ENCODE measurements at places on chromosomes 7 and 10.

GRCh38 chr7:1869452-1870130, 199.5 kb downstream of the ELFN1 start:
- no peak for DNase-seq

- peak; percentile 82 for DNase-seq
Measured at GRCh38 chr7:26910221-26910620, 45.8 kb upstream of the SKAP2 start.

DNA sequence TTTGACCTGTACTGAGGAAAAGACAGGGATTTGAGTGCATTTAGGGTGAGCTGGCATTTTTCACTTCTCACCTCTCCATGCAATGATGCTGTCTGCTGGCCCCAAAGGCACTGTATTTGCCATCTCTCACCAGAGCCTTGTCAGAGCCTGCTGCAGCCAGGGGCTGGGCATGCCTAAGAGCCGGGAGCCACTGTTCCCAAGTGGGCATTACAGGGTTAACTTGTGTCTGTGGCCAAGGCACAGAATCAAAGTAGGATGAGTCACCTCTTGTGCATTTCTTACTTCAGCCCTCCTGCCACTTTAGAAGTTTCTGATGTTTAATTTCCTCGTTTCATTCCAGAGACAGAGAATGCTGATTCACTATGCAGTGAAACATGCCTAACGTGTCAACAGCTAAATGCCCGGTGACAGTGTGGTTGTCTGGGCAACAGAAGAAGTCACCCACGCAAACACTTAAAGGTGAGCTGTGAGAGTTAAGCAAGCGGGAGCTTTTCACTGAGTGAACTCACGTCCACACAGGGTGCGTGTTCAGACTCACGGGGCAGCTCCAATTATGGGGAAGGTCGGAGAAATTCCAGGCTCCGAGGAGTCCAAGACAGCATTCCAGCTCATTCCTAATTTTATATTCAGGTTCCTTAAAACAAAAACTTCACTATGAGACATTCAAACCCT, 57.1 kb upstream of the IGFBP3 start:
- peak; percentile 97 for DNase-seq

DNA sequence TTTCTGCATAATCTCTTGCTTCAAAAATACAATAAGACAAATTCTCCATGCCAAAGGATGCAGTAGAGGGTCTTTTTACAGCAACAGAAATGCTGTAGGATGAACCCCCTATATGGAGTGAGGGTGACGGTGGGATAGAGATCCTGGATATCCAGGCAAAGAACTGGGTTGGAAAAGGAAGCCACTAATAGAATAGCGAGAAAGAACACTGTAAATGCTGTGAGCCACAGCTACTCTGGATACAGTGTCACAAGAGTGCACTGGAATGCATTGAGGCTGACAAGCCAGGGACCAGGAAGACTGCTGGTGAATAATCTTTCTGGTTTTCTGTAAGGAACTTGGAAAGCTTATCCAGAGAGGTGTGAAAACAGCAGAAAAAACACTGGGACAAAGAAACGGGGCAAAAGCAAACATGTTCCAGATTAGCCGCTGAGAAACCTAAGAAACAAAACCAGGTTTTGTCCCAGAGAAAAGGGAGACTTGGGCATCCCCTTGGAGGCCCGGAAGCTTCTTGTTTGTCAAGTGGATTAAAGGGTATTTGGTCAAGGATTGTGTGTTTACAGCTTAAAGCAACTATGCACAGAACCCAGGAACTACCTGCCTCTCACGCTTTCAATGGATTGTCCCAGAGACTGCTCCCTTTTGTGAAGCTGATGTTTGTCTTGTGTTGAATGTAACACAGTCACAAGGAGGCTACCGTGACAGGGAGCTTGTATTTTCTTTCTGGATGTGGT, 6.2 kb upstream of the MSMB start:
- peak; percentile 70 for DNase-seq

- DNase-seq: no peak
Measured at GRCh38 chr7:90655566-90655965, 59.4 kb downstream of the CDK14 start.

- DNase-seq: no peak
Measured at GRCh38 chr10:59148701-59149100, 27.7 kb upstream of the PHYHIPL start.

GRCh38 chr7:2757904-2758672, 70.1 kb downstream of the AMZ1 start:
- DNase-seq: peak; percentile 87

- DNase-seq: peak; percentile 80
Measured at GRCh38 chr10:77165445-77166208, 472.0 kb downstream of the KCNMA1 start.

DNA sequence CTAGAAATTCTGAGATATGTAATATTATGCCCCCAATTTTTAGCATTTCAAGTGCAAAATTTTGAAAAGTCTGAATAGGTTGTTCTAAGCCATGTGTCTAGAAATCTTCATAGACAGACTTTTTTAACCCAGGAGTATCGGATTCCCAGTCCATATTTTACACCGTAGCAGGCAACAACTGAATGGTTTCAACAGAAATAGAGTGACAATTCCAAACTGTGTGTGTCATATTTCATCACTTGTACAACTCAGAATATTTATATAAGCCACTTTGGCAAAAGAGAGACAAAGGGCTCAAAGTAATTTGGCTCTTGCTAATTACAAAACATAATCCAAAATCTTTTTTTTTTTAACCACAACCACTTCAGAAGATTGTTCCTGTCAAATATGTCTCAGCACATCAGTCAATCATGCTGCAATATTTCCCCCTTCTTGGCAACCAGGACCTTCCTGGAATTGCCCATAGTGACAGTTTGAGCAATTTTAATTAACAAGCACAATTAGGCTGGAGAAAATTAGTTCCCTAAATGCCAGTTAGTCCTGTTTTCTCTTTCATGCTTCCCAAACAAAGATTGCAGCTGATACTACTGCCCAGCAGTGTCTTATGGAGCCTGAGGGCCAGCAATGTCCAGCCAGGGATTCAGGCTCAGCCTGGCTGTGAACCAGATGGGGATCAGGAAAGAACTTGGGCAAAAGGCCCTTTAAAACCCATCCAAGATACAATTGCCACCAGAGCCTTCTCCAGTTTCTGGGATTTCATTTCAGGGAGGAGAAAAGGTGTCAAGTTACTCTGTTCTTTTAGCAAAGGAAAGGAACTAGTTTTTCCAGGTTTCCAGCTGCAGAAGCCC, 533.3 kb upstream of the GHITM start:
- peak; percentile 32 for DNase-seq

GRCh38 chr7:68183176-68183575, 1186.5 kb downstream of the TYW1 start:
- no peak for DNase-seq

GRCh38 chr10:129844216-129844766, 119.8 kb downstream of the EBF3 start:
- DNase-seq: no peak

GRCh38 chr7:38658921-38659320, 27.7 kb upstream of the AMPH start:
- no peak for DNase-seq

- DNase-seq: no peak
Measured at GRCh38 chr7:122188785-122189184, 44.7 kb upstream of the AASS start.

GRCh38 chr10:88159127-88159829, 295.9 kb downstream of the PTEN start:
- no peak for DNase-seq

GRCh38 chr10:14967897-14968296, 8.7 kb downstream of the MEIG1 start:
- DNase-seq: no peak

GRCh38 chr10:90394311-90394710, 463.5 kb downstream of the HTR7 start:
- DNase-seq: peak; percentile 36

GRCh38 chr10:75168275-75168674, 42.3 kb upstream of the VDAC2 start:
- no peak for DNase-seq

DNA sequence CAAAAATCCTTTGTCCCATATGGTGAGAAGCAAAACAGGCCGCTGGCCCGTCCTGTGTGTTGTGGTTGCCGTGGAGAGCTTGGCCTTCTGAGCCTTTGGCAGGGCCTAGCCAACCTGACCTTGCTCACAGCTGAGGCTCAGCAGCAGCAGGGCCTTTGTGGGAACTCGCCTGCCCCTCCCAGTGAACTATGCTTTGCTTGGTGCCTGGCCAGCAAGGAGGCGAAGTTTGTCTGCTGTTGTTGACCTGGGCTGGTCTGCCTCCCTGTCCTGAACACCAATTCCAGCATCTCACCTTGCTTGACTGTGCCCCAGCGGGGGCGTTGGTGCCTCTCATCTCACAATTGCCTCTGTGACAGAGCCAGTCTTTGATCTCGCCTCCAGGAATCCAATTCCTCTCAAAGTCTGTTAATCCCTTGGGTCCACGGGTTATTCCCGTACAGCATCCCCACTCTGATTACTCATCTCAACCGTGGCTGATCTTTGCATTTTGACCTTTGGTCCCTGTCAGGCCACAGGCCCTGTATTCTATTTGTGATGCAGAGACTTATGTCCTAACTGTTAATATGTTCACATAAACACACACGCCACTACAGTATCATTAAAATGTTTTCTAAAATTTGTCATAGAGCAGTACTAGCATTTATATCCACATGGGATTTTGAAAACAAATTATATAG, 22.6 kb downstream of the EPDR1 start:
- peak; percentile 72 for DNase-seq

DNA sequence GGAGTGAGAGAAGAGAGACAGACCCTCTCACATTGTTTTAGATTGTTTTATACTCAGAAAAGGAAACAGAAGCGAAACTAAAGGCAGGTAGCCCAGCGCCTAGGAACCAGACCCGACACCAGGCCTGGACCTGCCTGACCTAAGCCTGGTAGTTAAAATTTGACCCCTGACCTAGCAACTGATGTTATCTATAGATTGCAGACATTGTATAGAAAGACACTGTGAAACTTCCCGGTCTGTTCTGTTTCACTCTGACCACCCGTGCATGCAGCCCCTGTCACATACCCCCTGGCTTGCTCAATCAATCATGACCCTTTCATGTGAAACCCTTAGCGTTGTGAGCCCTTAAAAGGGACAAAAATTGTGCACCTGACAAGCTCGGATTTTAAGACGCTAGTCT, 31.6 kb downstream of the VIPR2 start:
- no peak for DNase-seq

- DNase-seq: no peak
Measured at GRCh38 chr7:2306688-2307087, 7.6 kb downstream of the SNX8 start.

GRCh38 chr10:15321431-15322341, 49.4 kb downstream of the FAM171A1 start:
- DNase-seq: no peak

DNA sequence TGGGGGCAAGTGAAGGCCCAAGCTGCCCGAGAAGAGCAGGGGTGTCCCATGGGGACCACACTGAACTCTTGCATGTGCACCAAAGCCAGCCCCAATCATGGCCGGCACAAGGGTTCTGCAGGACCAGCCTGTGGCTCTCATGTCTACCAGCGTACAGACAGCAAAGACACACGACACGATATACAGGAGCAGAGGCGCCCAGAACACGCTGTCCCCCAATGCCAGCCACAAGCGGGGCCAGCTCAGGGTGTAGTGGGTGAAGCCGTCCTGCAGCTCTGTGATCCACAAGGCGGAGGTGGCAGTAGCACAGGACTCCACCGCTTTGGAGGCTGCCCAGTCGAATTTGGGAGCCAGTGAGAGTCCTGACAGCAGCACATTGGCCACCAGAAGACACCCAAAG, 108.9 kb upstream of the PDSS1 start:
- DNase-seq: no peak

DNA sequence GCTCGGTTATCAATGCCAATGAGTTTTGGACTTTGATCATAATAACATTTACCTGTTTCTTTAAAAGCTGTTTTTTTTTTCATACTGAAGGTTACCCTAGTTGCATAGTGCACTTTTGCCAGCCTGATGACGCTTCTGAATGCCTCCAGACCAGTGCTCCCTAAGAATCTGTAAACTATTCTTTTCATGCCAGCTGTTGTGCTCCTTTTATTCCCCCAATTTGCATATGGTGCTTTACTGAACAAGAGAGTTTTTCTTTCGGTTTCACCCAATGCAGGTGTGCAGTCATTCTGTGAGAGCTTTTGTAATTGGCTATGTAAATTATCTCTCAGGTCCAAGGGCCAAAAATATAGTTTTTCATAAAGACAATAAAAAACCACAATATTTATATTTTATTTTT, 48.1 kb upstream of the GLCCI1 start:
- DNase-seq: no peak

DNA sequence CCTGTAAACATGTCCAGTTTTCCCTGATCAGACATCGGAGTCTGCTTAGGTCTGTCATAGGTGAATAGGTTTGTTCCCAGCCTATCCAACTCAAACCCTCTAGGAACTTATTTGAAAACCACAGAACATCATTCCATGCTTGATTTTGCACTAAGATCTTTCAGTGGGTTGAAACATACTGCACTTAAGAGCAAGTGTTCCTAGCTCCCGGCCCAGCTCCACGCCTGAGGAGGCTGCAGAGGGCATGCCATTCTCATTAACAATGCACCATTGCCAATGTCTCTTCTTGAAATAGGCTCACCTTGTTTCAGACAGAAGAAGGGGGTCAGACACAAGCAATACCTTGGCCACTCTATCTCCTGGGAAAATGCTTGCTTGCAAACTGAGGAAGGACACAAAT, 78.0 kb upstream of the EGR2 start:
- no peak for DNase-seq

GRCh38 chr7:106369816-106370215, 85.0 kb upstream of the NAMPT start:
- DNase-seq: no peak

DNA sequence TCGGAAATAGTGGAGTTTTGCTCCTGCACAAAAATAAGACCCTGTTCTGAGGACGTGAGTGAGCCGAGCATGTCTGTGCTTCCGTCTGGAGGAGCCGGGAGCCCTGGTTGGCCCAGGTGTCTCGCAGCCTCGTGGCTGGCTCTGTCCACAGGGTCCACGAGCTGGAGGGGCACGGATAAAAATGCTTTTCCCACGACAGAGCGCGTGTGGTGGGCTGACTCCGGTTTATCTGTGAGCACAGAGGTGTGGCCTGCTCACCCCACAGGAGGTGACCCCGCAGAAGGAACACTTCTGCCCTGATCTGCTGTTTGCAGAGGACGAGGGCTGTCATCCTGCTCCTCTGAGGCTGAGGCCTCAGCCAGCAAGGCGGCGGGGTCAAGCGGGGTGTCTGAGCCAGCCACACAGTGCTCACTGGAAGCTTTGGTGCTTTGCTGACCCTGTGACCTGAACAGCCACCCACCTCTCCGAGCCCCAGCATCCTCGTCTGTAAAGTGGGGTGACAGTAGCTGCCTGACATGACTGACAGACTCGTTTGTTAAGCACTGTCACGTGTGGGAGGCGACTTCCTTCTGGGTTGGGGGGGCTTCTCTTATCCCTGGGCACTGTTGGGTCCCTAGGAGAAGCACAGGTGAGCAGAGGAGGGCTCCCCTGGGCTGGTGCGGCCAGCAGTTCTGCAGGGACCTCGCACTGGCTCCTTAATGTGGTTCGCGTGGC, 162.5 kb downstream of the DNAJB6 start:
- no peak for DNase-seq
